ENCODE measurements at places on chromosomes 6 and 20.

DNA sequence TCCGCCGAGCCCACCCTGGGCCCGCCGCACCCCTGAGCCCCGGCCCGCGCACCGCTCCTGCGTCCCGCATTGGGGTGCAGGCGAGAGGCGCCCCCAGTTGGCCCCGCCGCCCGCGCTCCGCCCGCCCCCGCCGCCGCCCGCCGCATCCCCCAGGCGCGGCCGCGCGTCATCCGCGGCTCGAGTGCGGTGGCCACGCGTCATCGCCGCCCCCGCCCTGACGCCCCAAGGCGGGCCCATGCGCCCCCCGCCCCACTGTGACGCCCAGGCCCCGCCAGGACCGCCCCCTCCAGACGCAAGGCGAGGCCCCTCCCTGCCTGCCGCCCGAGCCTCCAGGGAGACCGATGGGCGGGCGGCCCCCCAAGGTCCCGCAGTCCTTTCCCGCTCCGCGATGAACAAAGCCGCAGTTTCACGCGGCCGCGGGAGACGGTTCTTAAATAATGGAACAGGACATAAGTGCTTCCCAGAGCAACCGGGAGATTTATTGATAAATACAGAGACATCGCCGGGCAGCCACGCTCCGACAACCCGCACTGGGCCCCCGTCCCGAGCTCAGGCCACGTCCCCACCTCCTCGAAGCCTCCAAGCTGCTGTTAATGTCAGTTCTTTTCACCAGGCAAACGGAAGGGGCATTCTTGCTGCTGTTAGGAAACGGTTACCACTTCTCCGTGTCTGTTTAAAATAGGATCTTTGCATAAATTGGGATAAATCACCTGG, at the start of gene ANKRD60:
Gene ANKRD60 (minus strand): TSS at position 170 of the 714 bp plus-strand sequence. CDS start 0 bp downstream, at position 170.
- no peak within 1 kb of the TSS for H3K4me3 ChIP-seq
- no peaks in the 10 kb centered on the region for H3K36me3 ChIP-seq
- no peak within 1 kb of the TSS for H3K27ac ChIP-seq
- peaks cover 49% of the 10 kb centered on the region for H3K27me3 ChIP-seq
- DNase-seq: peak; percentile 84
- peaks cover 15% of the 10 kb centered on the region for H3K4me1 ChIP-seq

GRCh38 chr6:17574866-17575560, 25.1 kb upstream of the FAM8A1 start:
- H3K27ac ChIP-seq: no peak overlapping the region
- H3K36me3 ChIP-seq: no peaks in the 10 kb centered on the region
- H3K4me3 ChIP-seq: no peak overlapping the region
- no peak for DNase-seq
- peaks cover 6% of the 10 kb centered on the region for H3K27me3 ChIP-seq

- no peaks in the 10 kb centered on the region for H3K36me3 ChIP-seq
- H3K4me3 ChIP-seq: no peak overlapping the region
- no peaks in the 10 kb centered on the region for H3K4me1 ChIP-seq
- no peak overlapping the region for H3K27ac ChIP-seq
- no peaks in the 10 kb centered on the region for H3K27me3 ChIP-seq
- DNase-seq: no peak
Observed at GRCh38 chr6:162887981-162888689, 160.4 kb downstream of the PACRG start.

DNA sequence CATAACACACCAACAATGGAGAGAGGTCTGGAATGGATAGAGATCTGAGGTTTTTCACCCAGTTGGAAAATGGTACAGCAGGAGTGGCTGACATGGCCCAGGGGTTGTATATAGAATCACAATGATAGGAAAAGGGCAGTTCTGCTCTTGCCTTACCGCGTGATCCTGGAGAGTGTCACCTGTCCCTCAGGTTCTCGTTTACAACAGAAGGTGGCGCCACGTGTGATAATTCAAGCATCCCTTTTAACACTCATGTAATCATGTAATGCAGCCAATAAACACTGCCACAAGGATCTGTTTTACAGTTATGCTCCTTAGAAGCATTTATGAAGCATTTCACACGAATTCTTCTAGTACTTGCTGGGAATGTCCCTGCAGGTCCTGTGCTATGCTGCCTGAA, 12.9 kb upstream of the WFDC2 start:
- H3K4me3 ChIP-seq: no peak overlapping the region
- H3K36me3 ChIP-seq: no peaks in the 10 kb centered on the region
- peaks cover 6% of the 10 kb centered on the region for H3K27me3 ChIP-seq

GRCh38 chr20:44593751-44594150, 11.4 kb downstream of the PKIG start:
- no peak overlapping the region for H3K27ac ChIP-seq
- no peaks in the 10 kb centered on the region for H3K27me3 ChIP-seq
- H3K4me3 ChIP-seq: no peak overlapping the region
- DNase-seq: no peak

DNA sequence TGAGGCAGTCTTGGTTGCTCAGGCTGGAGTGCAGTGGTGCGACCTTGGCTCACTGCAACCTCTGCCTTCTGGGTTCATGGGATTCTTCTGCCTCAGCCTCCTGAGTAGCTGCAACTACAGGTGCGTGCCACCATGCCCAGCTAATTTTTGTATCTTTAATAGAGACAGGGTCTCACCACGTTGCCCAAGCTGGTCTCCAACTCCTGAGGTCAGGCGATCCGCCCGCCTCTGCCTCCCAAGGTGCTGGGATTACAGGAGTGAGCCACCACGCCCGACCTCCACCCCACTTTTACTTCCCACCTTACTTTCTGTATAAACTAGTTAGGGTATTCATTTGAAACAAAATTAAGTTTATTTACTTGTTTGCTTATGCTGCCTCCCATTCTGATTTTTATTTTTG, 86.5 kb downstream of the NCOA3 start:
- peaks cover 29% of the 10 kb centered on the region for H3K36me3 ChIP-seq
- no peak overlapping the region for H3K27ac ChIP-seq
- H3K27me3 ChIP-seq: no peaks in the 10 kb centered on the region

- H3K36me3 ChIP-seq: no peaks in the 10 kb centered on the region
- H3K27ac ChIP-seq: no peak overlapping the region
- no peak overlapping the region for H3K4me3 ChIP-seq
- H3K27me3 ChIP-seq: no peaks in the 10 kb centered on the region
- DNase-seq: no peak
Observed at GRCh38 chr6:148509119-148509799, 166.6 kb downstream of the SASH1 start.

DNA sequence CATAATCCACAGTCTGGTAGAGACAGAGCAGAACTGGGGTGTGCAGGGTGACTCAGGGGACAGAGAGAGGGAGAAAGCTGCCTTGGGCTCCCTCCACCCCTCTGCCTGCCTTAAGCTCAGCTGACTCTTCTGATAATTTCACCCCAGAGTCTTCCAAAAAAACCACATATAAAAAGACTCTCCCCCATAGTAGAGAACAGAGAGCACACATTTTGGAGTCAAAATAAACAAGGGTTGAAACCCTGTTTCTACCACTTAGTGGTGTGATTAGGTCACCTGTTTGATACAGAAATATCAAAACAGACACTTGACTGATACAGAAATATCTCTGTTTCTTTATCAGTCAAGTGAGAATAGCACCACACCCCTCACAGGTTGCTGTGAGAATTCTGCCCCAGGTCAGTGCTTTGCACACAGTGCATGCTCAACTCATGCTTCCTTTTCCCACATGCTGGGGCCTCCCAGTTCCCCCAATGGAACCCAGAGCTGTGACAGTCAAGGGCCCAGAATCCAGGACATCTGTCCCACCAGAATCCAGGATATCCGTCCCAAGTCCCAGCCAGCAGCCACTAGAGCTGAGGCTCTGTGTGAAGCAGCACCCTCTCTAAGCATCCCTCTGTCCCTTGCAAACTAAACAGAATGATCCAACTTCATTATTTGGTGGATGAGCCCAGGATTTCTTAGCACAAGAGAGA, 1.2 kb downstream of the TREML2 start:
- H3K4me1 ChIP-seq: peaks cover 58% of the 10 kb centered on the region
- no peak for DNase-seq
- peaks cover 5% of the 10 kb centered on the region for H3K36me3 ChIP-seq

- H3K4me3 ChIP-seq: no peak overlapping the region
- H3K27me3 ChIP-seq: no peaks in the 10 kb centered on the region
- H3K4me1 ChIP-seq: no peaks in the 10 kb centered on the region
Observed at GRCh38 chr6:139982195-139982594, 607.7 kb upstream of the CITED2 start.

DNA sequence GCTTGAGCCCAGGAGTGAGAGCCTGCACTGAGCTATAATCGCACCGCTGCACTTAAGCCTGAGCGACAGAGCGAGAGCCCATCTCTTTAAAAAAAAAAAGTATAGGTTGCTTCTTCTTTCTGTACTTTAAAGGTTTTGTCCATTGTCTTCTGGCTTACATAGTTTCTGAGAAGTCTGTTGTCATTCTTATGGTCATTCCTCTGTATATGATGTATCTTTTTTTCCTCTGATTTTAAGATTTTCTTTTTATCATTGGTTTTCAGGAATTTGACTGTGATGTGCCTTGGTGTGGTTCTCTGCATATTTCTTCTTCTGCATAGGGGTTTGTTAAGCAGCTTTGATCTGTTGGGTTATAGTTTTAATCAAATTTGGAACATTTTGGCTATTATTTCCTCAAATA, 29.1 kb downstream of the QRSL1 start:
- H3K4me1 ChIP-seq: no peaks in the 10 kb centered on the region
- H3K4me3 ChIP-seq: no peak overlapping the region
- DNase-seq: no peak
- H3K27me3 ChIP-seq: no peaks in the 10 kb centered on the region
- peaks cover 54% of the 10 kb centered on the region for H3K36me3 ChIP-seq

- no peak overlapping the region for H3K27ac ChIP-seq
- peaks cover 14% of the 10 kb centered on the region for H3K36me3 ChIP-seq
- H3K4me1 ChIP-seq: peaks cover 11% of the 10 kb centered on the region
- no peak overlapping the region for H3K4me3 ChIP-seq
- no peaks in the 10 kb centered on the region for H3K27me3 ChIP-seq
Observed at GRCh38 chr6:85580118-85580877, 13.4 kb downstream of the SNX14 start.

DNA sequence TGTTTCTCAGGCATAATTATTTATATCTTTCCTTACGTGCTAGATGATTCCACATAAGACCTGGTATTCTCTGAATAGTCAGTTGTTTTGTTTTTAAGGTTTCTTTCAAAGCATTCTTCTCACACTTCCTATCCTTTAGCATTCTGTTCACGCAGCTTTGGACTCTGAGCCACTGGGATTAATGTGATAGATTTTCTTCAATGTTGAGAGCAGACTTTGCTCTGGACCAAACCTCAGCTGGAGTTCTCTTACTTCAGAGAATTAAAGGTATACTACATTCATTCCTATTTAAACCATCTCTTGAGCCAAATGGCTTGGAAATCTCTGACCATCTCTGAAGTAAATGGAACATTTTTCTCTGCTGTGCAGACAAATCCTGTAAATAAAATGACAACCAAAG, 70.7 kb upstream of the TRAF3IP2 start:
- no peak overlapping the region for H3K27ac ChIP-seq
- peaks cover 96% of the 10 kb centered on the region for H3K36me3 ChIP-seq
- H3K4me1 ChIP-seq: peaks cover 14% of the 10 kb centered on the region
- no peaks in the 10 kb centered on the region for H3K27me3 ChIP-seq

DNA sequence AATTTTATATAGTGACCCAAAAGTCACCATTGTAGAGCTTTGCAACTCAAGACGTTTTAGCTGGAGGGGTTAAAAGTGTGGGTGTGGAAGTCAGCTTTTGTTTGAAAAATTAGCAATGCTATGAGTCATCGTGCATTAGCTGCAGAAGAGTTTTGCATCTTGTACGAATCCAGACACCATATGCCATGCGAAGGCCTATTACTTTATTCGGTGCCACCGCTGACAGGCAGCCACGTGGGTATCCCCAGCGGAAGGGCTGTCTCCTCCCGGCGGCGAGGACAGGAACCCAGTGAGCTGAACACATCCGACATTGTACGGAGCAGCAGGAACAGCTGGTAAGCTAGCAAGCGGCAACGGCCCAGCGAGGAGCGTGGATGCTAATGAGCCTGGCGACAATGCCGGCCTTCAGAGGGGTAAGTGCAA, 84.4 kb downstream of the INSM1 start:
- DNase-seq: peak; percentile 74
- no peaks in the 10 kb centered on the region for H3K27me3 ChIP-seq
- H3K27ac ChIP-seq: no peak overlapping the region
- H3K4me3 ChIP-seq: peak overlapping the region; percentile 33
- peaks cover 15% of the 10 kb centered on the region for H3K4me1 ChIP-seq

GRCh38 chr6:163254341-163254835, 160.1 kb upstream of the QKI start:
- no peak for DNase-seq
- no peak overlapping the region for H3K27ac ChIP-seq
- no peaks in the 10 kb centered on the region for H3K36me3 ChIP-seq
- H3K4me3 ChIP-seq: no peak overlapping the region

DNA sequence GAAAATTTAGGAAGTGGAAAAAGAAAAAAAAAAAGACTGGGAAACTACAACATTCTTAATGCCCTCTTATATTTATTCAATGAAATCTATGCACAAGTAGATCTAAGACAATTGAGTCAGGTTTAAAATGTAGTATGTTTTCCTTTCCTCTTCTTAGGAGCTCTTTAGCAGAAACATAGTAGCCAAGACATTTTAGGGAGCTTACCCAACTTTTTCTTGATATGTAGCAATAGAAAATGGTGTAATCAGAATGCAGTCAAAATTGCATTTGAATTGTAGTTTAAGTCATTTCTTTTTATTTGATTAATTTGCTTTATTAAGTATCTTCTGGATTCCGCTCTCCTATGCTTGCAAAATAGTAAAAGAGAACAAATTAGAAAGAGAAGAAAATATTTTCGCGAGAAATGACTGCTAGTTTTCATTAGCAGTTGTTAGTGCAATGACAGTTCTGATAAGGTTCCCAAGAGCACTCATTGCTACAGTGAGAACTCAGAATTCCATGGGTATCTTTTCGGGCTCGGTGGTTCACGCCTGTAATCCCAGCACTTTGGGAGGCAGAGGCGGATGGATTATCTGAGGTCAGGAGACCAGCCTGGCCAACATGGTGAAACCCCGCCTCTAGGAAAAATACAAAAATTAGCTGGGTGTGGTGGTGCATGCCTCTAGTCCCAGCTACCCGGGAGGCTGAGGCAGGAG, 52.2 kb downstream of the JARID2 start:
- H3K27ac ChIP-seq: no peak overlapping the region
- H3K27me3 ChIP-seq: no peaks in the 10 kb centered on the region
- peaks cover 48% of the 10 kb centered on the region for H3K4me1 ChIP-seq
- peaks cover 2% of the 10 kb centered on the region for H3K36me3 ChIP-seq
- no peak for DNase-seq
- H3K4me3 ChIP-seq: no peak overlapping the region
